ENCODE measurements at places on chromosomes 1 and 21.

DNA sequence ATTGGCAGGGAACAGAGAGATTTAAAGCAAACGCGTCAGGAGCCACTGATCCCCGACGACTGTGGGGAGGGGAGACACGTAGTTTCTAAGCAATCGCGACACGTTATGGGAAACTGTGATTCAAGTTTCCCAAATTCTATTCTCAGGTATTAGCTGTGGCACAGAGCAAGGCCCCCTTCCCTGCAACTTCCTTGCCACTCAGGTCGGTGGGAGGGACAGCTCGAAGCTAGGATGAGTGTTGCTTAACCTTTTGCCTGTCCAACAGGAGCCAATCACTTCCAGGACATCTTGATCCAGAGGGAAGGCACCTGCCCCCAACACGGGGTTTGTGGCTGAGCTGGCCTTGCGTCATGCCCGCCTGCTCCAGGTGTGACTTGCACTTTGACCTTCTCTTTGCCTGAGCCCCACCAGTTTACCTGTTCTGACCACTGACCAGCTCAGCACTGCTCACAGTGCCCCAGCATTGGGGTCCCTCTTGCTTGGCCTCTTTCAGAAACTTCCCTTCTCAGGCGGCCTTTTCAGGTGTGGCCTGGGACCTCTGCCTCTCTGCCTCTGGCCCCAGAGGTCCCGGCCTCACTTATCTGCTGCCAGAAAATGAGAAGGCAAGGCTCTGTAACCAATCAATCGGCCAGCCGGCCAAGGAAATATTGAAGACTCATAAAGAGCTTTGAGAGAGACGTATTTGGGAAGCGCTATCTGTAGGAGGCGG is 24.6 kb downstream of the TEX35 start:
- DNase-seq = no peak

GRCh38 chr1:93143136-93143535 is 37.1 kb downstream of the TMED5 start:
- DNase-seq = no peak

DNA sequence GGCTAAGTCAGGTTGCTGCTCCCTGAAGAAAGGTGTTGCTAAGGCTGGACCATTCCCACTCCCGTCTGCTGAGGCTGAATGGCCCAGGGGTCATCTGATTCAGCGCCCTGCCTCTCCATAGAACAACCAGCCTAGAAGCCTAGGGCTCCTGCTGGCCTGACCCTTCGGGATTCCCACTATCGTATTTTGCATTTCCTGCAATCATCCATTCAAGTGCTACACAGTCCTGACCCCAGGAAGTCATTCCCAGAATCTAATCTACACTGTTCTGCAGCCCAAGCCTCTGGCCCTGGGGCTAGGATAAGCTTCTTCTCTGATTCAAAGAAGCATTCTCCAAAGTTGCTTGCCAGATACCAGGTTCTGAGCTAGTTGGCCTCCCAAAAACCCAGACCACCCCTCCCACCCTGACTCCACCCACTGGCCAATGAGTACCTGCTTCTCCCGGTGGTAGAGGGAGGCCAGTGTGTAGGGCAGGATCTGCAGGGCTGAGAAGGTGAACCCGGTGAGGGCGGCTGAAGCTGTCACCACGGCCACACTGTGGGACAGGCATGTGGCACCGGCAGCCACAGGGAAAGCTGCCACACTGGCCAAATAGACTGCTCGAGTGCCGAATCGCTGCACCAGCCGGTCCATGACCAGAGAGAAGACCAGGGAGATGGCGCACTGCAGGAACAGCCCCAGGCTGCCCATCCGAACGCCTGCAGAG is 18.7 kb downstream of the SLC45A3 start:
- DNase-seq = no peak

- no peak for DNase-seq
Observed at GRCh38 chr1:11207898-11208611, 18.9 kb downstream of the ANGPTL7 start.

DNA sequence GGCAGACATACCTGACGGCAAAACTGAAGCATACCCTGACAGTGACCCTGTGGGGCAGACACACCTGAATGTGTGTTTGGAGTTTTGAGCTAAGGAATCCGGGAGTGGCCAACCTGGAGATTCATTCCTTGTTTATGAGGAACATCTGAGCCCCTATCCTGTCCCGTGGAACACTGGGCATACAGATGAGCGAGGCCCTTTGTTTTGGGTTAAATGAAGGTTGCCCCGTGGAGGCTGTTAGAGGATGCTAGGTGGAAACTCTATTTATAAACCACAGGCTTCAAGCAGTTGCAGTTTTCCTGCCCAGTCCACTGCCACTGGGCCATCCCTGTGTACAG is 18.1 kb downstream of the GALNT2 start:
- no peak for DNase-seq

GRCh38 chr1:43664369-43664768 is 14.4 kb downstream of the KDM4A start:
- DNase-seq = no peak

- no peak for DNase-seq
Observed at GRCh38 chr1:162946701-162947100, 85.7 kb upstream of the CCDC190 start.

DNA sequence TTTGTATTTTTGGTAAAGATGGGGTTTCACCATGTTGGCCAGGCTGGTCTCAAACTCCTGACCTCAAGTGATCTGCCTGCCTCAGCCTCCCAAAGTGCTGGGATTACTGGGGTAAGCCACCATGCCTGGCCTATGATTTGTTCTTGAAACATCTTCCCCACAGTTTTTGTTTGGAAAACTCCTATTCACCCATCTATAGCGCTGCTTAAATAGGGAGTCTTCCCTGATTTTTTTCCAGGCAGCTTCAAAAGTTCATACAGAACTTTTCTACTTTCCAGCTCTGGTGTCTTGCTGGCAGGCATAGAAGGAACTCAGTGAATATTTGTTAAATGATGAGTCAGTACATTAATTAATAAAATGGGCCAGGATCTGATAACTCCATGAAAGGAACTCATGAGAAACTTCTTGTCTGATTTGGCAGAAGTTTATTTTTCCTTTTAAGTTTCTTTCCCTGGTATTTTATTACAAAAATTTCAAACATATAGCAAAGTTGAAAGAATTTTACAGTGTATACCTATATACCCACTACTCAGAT is 33.0 kb upstream of the TTC22 start:
- DNase-seq = no peak

- no peak for DNase-seq
Observed at GRCh38 chr1:175600721-175601440, 142.5 kb downstream of the TNR start.

- DNase-seq = no peak
Observed at GRCh38 chr1:52191395-52191965, 49.6 kb downstream of the ZFYVE9 start.

DNA sequence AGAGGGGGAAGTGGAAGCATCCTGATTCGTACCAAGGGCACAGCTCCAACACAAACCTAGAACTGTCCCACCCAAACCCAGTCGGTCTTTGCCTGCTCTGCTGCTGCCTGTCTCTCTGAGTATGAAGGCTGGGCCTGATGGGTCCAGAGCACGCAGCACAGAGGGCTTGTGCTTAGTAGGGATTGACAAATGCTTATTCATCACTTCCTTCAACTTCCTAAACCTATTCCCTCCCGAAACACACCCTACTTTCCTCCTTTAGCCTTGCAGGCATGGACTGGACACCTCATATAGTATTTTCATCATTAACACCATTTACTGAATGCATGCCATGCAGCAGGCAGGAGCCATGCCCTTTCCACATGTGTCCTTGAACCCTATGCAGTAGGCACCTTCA is 31.3 kb downstream of the FOXO6 start:
- DNase-seq = no peak

Measured in stimulated activated CD4-positive, alpha-beta T cell treated with anti-CD3 and anti-CD28 coated beads, Interleukin-2, amount 100 ng/mL, for 24 hours (primary cell).